ENCODE measurements at places on chromosomes 5 and 9.

DNA sequence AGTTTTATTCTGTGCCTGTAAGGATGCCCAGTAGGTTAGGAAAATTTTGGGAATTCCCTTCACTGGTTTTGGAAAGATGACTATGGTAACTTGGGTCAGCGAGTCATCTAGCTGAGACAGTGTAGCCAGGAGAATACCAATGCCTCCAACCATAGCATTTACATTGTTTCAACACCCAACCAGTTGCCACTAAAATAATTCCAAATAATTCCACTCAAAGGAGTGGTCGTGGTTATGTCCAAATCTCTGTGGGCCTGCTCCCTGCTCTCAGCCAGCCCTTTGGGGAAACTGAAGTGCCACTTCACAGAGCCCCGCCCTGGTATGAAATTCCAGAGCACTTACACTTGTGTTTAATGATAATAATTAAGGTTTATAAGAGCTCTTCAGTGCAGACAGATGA lies 310.5 kb downstream of the PLK2 start:
- DNase-seq: no peak

GRCh38 chr5:20683241-20683940 lies 695.4 kb upstream of the CDH18 start:
- DNase-seq: no peak

GRCh38 chr5:140259500-140259899 lies 43.4 kb downstream of the PFDN1 start:
- DNase-seq: no peak

DNA sequence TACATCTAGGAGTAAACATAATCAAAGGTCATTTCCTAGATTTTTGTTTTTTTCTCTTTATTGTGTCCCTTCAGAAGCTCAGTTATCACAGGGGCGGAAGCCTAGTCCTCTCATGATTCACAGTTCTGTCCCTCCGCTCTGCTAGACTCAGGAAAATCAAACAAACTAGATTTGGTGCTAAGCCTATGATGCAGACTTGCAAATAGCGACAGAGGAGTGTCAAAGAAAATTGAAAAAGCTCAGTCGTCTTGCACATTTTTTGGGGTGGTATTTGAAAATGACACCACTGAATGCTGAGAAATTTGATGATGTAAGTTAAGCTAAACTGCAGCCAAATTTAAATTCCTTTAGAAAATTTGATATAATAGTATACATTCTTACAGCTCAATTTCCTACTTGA lies 59.0 kb downstream of the CDH10 start:
- no peak for DNase-seq
